ENCODE measurements at places on chromosomes 12 and 14. TPM values are rescaled to one million over a fixed set of nuclear protein-coding genes. Genes with fewer than 3 reads are reported as not detected.

PIWIL1 gene
- not detected for total RNA-seq

DNA sequence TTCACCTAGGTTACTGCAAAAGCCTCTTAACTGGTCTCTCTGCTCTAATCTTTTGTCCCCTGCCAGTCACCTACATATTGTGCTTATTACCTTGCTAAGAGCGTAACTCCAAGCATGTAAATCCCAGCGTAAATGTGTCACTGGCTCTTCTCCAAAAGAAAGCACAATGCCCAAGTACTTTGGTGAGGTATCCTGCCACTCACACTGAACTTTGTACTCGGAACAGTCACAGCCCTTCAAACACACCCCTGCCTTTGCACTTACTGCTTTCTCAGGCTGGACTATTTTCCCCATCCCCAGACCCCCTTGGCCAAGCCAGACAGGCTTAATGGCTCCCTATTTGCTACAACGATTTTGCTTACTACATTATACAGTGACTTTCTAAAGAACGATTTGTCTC, 31.7 kb downstream of the GALNT4 start:
- DNase-seq, result no peak

DNA sequence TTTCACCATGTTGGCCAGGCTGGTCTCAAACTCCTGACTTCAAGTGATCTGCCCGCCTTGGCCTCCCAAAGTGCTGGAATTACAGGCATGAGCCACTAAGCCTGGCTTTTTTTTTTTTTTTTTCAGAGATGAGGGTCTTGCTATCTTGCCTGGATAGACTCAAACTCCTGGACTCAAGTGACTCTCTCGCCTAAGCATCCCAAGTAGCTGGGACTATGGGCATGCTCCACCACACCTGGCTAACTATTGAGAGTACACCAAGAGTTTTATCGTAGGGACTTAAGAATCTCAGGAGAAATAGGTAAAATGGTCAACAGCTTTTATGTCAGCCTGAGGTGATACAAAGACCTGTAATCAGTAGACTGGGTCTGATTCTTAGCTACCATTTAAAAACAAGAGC, 31.2 kb upstream of the SIX1 start:
- no peak for DNase-seq

- no peak for DNase-seq
These were observed 408.9 kb downstream of the SOX5 start for GRCh38 chr12:23540572-23540971.

DNA sequence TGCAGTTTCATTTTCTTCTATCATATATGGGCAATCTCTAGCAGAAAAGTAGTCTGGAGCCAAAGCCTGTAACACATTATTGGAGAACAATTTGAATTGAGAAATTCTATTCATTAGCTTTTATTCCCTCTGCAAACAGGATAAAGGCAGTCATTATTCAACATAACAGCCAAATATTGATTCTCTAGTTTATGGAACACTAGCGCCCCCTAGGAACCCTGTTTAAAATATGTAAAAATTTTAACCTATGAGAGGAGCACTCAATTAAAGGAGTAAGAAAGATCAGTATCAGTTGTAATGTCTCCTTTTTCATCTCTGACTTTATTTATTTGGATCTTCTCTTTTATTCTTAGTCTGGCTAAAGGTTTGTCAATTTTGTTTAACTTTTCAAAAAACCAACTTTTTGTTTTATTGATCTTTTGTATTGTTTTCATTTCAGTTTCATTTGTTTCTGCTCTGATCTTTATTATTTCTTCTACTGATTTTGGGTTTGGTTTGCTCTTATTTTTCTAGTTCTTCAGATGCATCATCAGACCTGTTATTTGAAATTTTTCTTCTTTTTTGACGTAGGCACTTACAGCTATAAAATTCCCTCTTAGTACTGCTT, 4.8 kb upstream of the LMNTD1 start:
- DNase-seq, result no peak

DNA sequence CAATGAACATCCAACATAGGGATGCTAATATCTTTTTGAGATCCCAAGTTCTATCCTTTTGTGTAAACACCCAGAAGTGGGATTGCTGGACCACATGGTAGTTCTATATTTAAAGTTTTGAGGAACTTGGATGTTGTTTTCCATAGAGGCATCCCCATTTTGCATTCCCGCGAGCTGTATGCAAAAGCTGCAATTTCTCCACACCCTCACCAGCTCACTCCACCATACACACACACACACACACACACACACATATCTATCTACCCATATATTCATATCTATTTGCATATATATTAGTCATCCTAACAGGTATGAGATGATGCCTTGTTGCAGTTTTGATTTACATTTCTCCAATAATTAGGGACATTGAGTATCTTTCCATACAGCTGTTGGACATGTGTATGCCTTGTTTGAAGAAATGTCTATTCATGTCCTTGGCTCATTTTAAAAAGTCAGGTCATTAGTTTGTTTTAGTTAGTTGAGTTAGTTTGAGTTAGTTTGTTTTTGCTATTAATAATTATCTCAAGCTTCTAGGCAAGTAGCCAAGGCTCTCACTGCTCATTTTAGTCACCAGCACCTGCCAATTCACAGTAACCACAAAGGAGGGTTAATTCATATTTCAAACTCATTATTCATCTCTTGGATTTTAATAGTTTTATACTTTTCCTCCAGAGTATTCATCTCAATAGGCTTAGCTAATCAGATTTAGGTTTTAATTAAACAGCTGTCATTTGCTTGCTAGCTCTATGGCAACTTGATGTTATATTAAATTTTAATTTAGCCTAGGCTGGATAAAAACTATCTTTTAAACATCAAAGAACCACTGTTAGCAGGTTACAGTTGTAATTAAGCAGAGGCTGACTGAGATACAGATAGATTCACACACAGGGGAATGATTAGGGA, 1435.9 kb upstream of the TMEM132C start:
- DNase-seq, result no peak

Data from pancreas (tissue), 10 donors.